A549 treated with AZD2906 at 1 μM for 4 hours (cell line): ENCODE measurements at places on chromosomes 6 and 20. TPM values are rescaled to one million over a fixed set of nuclear protein-coding genes. Genes with fewer than 3 reads are reported as not detected.

The CD40 gene
- 3.5 to 5.2 TPM (median 4.3 TPM) in 5 replicates for total RNA-seq

The SCUBE3 gene
- total RNA-seq = 0.04 to 0.06 TPM (median 0.05 TPM) in 5 replicates

The LY86 gene
- not detected in 5 replicates for total RNA-seq

The APOM gene
- total RNA-seq = 2.9 to 3.7 TPM (median 3.1 TPM) in 5 replicates

The SSTR4 gene
- total RNA-seq = 0.43 to 0.96 TPM (median 0.79 TPM) in 5 replicates

The SLC22A23 gene
- total RNA-seq = 8.2 to 10.0 TPM (median 9.2 TPM) in 5 replicates

The SRPK1 gene
- total RNA-seq = 24.9 to 55.6 TPM (median 29.7 TPM) in 5 replicates

The COMMD7 gene
- 53.4 to 60.6 TPM (median 57.8 TPM) in 5 replicates for total RNA-seq

The E2F3 gene
- 10.4 to 13.2 TPM (median 11.0 TPM) in 5 replicates for total RNA-seq

The RBM24 gene
- 4.7 to 6.0 TPM (median 5.3 TPM) in 5 replicates for total RNA-seq

The MTRF1L gene
- total RNA-seq = 14.2 to 16.1 TPM (median 14.8 TPM) in 5 replicates

The DIDO1 gene
- total RNA-seq = 22.5 to 24.5 TPM (median 23.9 TPM) in 5 replicates

The KIFC1 gene
- total RNA-seq = 40.2 to 45.2 TPM (median 42.4 TPM) in 5 replicates

The SRMS gene
- 0.06 to 0.25 TPM (median 0.09 TPM) in 5 replicates for total RNA-seq

The PERP gene
- total RNA-seq = 74.2 to 82.5 TPM (median 77.1 TPM) in 5 replicates
